Heart right ventricle (tissue), 16 donors: ENCODE measurements at places on chromosomes 4 and X.

- DNase-seq: peak; percentile 5
These were observed 29.1 kb upstream of the ARSD start for GRCh38 chrX:2958199-2958598.

DNA sequence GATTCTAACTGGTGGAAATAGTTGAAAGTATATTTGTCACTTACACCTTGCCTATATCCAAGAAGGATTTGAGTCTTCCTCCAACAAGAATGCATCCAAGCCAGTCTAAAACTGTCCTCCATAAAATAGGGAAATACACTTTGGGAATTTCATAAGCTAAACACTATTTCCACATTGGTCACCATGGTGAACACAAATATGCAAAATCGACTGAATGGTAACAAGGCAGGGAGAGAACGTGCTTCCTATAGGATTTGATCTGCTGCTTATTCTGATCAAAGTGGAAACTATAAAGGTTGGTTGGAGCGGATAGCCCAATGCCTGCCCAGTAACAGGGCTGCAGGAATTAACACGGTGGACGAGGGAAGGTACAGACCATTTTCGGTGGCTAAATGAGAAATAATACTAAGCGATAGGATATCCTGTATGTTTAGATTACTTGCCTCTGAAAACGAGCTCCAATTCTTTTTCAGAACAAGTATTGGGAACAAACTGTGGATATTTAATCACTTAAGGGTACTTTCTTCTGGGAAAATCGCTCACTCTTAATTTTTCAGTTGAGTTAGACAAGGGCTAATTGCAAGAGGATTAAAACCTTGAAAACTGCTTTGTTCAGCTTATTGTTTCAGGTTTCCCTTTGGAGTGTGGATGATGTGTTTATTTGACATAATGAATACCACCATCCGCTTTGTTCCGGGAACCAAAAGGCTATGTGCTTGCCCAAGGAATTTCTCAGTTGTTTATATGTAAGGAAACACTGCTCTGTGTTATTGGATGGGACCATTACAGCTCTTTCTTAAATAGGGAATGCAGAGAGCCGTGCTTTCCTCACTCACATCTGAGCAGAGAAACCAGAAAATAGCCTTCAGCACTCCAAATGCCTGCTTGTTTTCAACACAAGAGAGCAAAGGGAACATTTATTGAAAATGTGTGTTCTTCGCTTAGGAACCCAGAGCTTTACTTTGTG, 194.4 kb downstream of the CBR4 start:
- no peak for DNase-seq

DNA sequence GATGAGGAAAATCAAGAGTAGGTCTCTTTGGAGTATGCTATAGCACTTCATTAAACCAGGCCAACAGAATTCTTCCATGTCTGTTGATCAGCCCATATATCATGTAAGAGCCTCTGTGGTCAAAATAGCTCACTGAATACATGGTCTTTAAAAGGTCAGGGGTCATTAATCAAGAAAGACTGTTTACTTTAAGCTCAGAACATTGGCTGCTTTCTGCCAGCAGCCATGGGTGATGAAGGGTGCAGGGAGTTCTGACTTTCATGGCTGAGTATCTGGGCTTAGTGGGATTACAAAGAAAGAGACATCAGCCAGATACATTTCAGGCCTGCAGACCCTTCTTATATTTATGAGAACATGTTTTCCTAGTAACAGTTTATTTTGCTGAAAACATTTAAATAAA, 7.1 kb upstream of the C4orf54 start:
- DNase-seq: no peak

- no peak for DNase-seq
These were observed 271.3 kb upstream of the FAT4 start for GRCh38 chr4:125043486-125043885.

DNA sequence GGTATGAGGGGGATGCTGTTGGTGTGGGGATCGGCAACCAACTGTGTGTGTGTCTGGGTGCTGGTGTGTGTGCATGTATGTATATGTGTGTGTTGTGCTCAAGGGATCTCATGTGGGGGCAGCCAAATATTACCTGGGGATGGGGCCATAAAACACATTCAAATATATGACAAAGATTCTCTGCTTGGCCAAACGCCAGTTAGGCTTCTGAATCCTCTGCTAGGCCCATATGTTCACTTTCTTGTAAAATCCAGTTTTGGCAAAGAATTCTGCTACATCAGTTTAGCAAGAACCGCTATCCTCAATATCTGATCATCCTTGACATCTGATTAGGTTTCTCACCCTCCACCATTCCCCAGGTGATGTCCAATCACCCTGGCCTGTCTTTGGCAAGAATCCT, 106.6 kb downstream of the RASL11B start:
- DNase-seq: no peak

DNA sequence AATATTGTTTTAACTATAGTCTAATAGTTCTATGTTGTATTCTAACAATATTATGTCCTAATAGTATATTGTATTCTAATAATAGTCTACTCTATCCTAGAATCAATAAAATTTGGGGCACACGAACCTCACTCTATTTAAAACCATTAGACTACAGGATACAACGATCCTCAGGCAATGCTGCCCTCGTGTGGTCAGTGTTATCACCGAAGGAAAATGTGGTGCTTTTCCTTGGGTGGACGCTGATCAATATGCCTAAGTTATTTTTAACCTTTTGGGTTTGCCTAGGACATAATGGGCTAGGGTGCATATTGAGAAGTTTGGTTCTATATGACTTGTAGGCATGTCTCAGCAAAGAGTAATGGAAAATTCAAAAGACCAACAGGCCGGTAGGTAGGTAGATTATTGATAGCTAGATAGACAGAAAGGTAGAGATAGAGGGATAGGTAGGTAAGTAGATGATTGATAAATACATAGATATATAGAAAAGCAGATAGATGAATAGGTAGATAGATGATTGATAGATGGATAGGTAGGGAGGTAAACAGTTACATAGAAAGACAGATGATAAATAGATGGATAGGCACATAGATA, 75.1 kb downstream of the PRKX start:
- DNase-seq: no peak

GRCh38 chr4:85681221-85681657, 206.3 kb downstream of the ARHGAP24 start:
- no peak for DNase-seq

DNA sequence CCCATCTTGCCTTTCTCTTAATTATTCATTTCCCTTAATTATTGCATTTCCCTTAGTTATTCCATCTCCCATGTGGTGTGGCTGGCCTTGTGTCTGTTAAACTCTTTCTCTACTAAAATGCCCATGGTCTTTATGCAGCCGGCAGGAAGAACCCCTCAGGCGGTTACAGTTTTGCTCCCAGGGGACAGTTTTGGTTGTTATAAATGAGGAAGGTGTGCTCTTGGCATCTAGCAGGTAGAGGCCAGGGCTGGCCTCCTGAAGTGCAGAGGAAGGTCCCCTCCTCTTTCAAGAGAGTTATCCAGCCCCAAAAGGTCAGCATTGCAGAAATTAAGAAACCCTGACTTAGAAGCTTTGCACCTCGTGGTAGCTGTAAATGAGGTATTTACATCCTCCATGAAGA, 18.0 kb downstream of the TBL1X start:
- DNase-seq: no peak

DNA sequence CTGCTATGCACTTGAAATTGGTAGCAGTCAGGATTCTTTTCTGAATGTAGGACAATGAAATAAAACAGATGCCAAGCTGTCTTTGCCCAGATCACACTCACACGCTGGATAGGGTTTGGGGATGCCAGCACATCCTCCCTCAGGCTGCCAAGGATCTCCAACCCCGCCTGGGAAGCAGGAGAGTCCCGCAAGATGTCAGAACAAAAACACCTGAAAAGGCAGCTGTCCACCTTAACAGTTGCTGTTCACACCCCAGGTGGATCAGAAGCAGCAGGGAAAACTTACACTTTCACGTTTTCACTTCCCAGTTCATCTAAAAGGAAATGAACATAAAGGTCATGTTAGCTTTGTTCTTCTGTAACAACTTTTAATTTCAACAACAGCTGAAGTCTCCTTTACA, 35.7 kb downstream of the TMEM154 start:
- DNase-seq: no peak

GRCh38 chr4:184664445-184665210, 15.1 kb downstream of the PRIMPOL start:
- DNase-seq: peak; percentile 11

GRCh38 chr4:146343199-146343598, 128.9 kb downstream of the REELD1 start:
- no peak for DNase-seq

DNA sequence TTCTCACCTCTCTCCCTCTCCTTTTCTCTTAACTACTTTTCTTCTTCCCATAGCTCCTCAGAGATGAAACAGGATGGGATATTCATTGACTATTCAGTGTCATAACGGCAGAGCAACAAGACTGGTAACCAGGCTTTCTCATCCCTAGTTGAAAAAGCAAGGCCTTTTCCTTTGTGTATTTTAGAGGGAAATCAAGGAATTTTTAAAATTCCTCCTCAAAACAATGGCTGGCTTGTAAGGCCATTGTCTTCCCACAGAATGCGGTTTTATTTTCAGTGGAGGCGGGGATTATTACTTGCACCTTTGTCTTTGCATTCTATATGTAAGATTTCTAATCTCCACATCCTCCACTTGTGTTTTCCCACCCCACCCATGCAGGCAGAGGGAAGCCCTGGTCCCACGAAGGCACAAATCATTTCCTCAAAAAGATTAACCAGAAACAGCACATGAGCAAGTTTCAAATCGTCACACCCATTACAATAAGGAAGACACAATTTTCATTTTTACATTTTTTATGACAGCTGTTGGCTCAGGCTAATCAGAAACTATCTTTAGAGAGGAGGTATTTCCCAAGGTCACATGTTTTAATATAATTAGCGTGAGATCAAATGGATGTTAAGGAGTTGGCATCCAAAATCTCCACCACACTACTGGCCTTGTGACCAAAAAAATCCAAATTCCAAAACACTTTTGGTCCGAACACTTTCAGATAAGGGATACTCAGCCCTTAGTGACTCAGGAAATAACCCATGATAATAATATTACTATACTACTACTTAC, 53.0 kb upstream of the KDR start:
- peak; percentile 37 for DNase-seq

- no peak for DNase-seq
These were observed 25.1 kb downstream of the ADAD1 start for GRCh38 chr4:122403861-122404260.

- no peak for DNase-seq
These were observed 168.8 kb upstream of the FRG1 start for GRCh38 chr4:189771696-189772361.

DNA sequence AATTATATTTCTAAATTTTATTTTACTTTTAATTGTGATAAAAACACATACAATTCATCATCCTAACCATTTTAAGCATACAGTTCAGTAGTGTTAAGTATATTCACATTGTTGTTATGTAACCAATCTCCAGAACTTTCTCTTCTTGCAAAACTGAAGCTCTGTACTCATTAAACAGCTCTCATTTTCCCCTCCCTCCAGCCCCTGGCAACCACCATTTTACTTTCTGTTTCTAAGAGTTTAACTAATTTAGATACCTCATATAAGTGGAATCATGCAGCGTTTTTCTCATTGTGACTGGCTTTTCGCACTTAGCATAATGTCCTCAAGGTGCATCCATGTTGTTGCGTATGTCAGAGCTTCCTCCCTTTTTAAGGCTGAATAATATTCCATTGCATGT, 46.7 kb upstream of the NDP start:
- no peak for DNase-seq

- DNase-seq: no peak
These were observed 637.6 kb upstream of the EPHA5 start for GRCh38 chr4:66307641-66308438.

DNA sequence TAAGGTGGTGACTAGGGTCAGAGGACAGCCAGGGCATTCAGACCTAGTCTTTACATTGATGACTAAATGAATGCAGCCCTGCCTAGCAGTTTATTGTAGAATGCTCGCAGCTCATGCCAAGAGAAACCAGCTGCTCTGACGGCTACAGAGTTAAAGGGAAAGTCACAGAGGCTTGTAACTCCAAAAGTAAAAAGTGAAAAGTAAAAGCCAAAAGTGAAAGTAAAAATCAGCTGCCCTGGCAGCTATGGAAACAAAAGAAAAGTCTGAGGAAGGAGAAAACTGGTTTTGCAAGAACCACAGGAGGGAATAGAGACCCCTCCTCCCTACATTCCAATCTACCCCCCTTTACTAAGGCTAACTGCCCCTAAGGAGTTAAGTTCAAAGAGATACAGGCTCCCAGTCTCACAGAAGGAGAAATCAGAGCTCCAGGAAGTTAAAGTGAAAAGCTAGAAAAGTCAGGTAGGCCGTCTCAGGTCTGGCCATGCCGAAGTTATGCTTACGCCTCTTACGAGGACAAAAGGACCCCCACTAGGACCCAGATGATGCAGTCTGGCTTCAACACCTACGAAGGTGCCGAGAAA, 6.0 kb downstream of the GAGE10 start:
- DNase-seq: no peak

- DNase-seq: peak; percentile 21
These were observed 10.6 kb upstream of the BCOR start for GRCh38 chrX:40108162-40108958.
